HuH-7 (cell line): ENCODE measurements at places on chromosomes 5 and 9.

GRCh38 chr9:13898957-13899356 lies 415.0 kb downstream of the NFIB start:
- no peak for DNase-seq

- DNase-seq, result no peak
Measured at GRCh38 chr9:126481862-126482261, 131.9 kb upstream of the LMX1B start.

- DNase-seq, result no peak
Measured at GRCh38 chr9:18255747-18256146, 218.2 kb upstream of the ADAMTSL1 start.

GRCh38 chr9:68492806-68493205 lies 47.9 kb downstream of the TMEM252 start:
- no peak for DNase-seq

- DNase-seq, result no peak
Measured at GRCh38 chr5:118863345-118863744, 125.0 kb downstream of the DTWD2 start.

DNA sequence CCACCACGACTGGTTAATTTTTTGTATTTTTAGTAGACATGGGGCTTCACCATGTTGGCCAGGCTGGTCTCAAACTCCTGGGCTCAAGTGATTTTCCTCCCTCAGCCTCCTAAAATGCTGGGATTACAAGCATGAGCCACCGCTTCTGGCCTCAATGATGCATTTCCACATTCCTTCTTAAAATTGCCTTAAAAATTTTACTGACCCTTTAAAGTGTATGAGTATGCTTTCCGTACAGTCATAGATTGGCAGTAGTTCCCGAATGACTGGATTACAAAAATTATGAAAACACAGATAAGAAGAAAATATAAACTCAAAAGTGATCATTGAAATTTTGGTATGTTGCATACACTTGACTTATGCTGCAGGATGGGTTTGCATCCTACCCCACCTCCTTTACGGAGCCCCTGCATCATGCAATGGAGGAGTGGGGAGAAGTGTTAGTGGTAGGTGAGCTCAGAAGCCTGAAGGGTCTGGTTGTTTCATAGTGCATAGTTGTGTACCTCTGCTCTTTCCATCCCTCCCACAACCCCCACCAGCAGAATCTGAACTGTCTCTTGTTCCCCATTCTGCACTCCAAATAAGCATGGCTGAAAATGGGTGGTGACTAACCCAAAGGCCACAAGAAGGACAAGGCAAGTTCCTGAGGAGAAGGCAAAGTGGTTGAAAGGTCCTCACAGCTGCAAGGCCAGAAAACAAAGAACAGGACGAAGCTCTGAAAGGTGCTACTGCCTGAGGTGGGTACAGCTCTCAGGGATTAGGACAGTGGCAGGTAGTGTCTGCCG lies 26.8 kb downstream of the ANKRD55 start:
- no peak for DNase-seq

DNA sequence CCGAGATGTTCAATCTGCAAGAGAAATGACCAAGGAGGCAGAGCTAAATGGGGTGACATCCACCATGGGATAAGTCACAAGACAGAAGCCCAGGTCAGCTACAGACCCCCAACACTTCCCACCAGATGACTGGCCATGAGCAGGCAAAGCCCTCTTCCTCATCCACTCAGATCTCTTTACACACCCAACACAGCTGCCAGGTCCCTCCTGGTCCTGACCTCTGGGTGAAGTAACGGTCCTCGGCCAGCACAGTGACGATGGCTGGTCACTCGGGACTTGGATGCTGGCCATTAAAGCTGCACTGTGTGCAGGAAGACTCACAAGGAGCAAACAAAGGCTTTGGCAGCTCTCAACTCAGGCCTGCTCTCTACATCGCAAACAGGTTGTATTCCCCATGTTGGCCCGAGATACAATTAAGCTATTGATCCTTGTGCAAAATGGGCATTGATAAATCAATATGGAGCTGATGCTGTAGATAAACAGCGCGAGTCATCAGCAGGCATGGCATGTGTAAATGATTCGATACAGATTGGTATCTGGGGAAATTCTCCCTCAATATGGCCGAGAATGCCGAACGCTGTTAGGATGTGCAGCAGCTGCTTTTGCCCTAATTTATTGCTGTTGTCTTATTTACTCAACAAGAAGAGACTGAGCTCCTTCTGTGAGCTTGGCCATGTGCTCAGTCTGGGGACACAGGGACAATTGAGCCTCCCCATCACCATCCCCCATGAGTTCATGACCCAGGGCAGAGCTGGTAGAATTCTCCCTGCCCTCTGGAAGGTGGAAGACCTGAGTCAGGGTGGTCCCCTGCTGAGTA lies 98.7 kb downstream of the C5orf15 start:
- DNase-seq, result no peak

GRCh38 chr9:89367281-89367680 lies 49.0 kb downstream of the SECISBP2 start:
- no peak for DNase-seq
